ENCODE measurements at places on chromosomes 12 and 14.
A peak's percentile ranks its signal among the peaks of the same experiment; 100 is the strongest.

DNA sequence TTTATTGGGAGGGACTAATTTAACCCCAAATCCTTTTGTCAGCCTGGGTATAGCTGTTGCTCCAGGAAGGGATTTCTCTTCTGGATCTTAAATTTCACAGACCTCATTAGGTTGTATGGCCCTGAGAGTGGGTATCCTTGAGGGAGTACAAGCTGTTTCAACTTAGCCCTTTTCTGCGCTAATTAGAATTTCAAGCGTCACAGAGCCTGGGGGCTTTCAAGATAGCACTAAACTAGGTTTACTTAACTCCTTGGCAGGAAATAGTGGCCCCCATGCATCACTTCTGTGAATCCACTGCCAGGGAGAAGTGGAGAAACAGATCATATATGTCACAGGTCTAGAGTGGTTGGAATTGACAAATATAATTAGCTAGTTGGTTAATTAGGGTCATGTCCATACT, 5.9 kb upstream of the PDE1B start:
- DNase-seq = no peak

DNA sequence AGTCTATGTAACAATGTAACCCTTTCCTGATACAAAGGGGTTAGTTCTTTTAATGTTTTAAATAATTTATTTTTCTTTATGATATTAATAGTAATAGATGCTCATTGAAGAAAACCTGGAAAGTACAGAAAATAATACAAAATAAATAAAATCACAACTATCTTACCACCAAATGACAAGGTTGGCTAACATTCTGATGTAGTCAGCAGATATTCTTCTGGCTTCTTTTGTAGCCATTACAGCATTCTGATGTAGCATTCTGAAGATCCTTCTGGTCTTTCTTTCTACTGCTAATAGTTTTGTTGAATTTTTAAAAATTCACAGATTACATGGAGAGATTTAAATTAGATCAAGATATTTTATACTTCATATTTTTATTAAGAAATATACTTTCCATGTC, 301.6 kb downstream of the AKAP6 start:
- no peak for DNase-seq

- no peak for DNase-seq
These were observed 46.9 kb upstream of the FRS2 start for GRCh38 chr12:69423037-69423905.

GRCh38 chr12:113239288-113239771, 18.1 kb downstream of the TPCN1 start:
- no peak for DNase-seq

- DNase-seq = no peak
These were observed 12.6 kb upstream of the LGALS3 start for GRCh38 chr14:55116246-55117030.

GRCh38 chr12:94265966-94266745, 117.8 kb downstream of the PLXNC1 start:
- DNase-seq = no peak

GRCh38 chr12:4331221-4331620, 10.2 kb downstream of the TIGAR start:
- no peak for DNase-seq

- no peak for DNase-seq
These were observed 368.7 kb upstream of the GARIN6 start for GRCh38 chr12:99278899-99279298.

- no peak for DNase-seq
These were observed 66.7 kb upstream of the E2F7 start for GRCh38 chr12:77131977-77132490.

DNA sequence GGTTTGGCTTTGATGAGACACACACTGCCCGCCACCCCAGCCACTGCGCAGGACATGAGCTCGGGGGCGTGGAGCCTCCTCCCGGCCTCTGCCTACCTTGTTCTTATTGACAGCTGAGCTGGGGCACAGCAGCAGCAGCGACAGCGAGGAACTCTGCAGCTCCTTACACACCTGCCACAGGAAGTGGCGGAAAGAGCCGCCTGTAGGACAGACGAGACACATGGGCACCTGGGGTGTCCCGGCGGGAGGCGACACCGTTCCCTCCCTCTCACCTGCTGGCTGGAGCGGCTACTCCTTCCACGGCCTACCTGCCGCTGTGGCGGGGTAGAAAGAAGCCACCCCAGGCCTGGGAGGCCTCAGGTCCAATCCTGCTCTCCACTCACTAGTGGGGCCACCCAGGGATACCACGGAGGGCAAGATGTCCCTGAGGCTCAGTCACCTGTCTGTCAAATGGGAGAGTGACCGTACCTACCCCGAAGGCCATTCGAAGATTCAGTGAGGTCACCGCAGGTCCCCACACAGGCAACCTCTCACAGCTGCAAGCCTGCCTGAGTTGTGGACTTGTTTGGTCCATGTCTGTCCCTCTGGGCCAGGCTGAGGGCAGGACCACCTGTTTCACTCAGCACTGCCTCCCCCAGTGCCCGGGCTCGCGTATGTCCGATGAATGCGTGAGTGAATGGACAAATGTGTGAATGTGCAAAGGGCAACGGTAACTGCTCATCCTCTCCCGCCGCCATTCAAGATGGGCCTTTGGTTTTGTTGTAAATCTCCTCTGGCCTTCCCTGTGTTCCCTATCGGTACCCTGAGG, 42.6 kb downstream of the TRAFD1 start:
- no peak for DNase-seq

DNA sequence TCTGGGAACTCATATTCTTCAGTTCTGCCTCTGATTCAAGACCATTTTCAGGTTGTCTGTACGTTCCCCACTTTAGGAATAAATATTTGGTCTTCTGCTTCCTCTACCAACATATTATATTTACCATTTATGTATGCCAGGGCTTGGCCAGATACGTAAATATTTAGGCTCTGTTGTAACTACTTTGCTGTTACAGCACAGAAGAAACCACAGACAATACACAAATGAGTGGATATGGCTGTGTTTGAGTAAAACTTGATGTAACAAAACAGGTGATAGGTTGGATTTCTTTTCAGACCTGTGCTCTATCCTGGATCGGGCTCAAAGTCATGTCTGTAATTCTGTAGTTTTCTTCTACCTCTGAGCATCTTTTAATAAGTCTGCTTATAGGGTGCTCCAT, 37.5 kb downstream of the RAP1B start:
- peak; percentile 71 for DNase-seq

- no peak for DNase-seq
These were observed 19.9 kb downstream of the PTGER2 start for GRCh38 chr14:52333823-52334657.

DNA sequence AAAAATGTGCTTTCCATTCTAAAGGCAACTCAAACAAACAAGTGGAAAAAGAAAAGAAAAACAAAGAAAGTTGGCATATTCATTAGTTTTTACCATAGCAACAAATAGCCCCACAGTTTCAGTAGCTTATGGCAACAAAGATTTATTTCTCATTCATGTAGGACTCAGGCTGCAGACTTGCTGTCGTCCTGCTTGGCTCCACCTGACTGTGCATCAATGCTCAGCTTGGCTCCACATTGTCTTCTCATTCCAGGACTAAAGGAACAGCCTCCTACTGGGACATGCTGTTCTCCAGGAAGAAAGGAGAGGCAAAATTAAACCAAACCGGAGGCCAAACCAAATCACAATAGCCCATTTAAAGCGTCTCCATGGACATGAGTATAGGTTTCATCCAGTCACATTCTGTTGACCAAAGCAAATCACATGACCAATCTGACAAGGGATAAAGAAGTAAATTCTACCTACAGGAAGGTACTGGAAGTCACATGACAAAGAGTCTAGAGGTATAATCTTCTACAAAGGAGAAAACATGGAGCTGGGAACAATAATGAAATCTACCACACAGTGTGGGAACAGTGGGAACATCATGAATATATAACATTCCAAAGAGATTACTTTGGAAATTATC, 222.5 kb downstream of the PIK3C2G start:
- no peak for DNase-seq

GRCh38 chr14:67602076-67602475, 2.0 kb upstream of the PIGH start:
- no peak for DNase-seq

GRCh38 chr14:99679996-99680395, 4.1 kb upstream of the CYP46A1 start:
- DNase-seq = no peak

- no peak for DNase-seq
These were observed 86.5 kb downstream of the LRIG3 start for GRCh38 chr12:58833853-58834252.

DNA sequence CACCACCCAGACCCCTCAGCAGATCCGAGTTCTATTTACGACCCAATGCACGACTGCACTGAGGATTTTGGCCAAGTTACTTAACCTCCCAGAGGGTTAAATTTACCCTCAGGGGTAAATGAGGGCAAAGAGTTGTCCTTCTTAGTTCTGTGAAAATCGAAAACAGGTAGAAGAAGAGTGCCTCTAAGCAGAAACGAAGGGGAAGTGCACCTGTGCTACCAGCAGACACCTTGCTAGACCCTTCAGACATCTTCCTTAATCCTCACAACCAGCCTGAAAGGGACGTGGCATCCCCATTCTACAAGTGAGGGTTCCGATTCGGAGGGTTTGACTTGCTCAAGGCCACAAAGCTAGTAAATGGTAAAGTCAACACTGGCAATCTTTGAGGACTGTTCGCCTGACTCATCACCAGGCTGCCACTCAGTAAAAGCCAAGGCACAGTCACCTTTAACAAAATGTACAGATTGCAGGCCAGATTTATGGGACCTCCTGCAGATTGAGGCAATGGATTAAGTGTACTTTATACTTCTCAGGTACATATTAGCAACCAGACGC, 1.6 kb downstream of the GSG1 start:
- peak; percentile 56 for DNase-seq

GRCh38 chr12:41190338-41190737, 2.2 kb downstream of the PDZRN4 start:
- DNase-seq = no peak

GRCh38 chr14:30331030-30331429, 227.9 kb upstream of the G2E3 start:
- no peak for DNase-seq

DNA sequence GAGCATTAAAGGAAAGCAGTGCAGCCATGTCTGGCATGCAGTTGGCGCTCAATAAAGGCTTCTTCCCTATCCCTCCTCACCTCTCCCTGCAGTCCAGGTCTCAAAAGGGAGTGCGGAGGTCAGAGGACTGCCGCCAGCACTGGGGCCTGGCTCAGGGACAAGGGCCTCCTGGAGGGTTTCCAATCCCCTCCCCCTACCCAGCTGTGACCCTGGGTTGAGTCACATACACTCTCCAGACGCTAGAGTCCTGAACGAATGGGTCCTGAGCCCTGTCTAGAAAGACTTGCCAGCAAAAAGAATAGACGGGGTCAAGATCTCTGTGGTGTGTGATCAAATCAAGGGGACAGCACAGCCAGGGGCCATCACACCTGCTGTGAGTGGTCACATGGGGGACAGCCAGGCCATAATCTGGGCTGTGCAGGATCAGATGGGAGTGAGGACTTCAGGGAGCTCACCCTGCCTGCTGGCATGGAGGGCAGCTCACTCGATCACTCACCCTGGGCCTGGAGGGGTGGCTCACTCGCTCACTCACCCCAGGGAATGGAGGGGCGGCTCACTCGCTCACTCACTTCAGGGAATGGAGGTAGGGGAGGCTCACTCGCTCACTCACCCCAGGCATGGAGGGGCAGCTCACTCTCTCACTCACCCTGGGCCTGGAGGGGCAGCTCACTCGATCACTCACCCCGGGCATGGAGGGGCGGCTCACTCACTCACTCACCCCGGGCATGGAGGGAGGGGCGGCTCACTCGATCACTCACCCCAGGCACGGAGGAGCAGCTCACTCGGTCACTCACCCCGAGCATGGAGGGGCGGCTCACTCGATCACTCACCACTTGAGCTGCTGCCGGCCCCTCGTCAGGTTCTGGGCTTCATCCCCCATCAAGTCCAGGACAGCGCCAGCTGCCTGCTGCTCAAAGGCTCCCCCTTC, 12.8 kb downstream of the CFAP73 start:
- no peak for DNase-seq

- DNase-seq = no peak
These were observed 137.6 kb upstream of the TMTC1 start for GRCh38 chr12:29921307-29921706.

DNA sequence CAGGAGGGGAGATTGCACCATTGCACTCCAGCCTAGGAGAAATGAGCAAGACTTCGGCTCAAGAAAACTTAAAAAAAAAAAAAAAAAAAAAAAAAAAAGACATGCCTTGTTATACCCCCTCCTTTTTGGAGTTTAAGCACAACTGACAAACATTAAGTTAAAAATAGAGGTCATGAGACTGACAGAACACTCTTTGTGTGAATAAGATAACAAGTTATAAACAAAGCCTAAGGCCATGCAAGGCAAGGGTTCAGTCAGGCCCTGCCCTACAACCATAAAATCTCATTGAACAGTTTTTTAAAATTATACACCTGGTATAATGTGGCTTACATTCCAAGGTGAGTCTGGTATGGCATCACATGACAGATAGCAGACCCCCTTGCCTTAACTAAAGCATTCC, 39.3 kb downstream of the TSPAN19 start:
- DNase-seq = no peak

GRCh38 chr14:33728010-33728498, 222.8 kb downstream of the EGLN3 start:
- no peak for DNase-seq

- DNase-seq = peak; percentile 19
These were observed 982 bp downstream of the BCL7A start for GRCh38 chr12:122022393-122023338.

DNA sequence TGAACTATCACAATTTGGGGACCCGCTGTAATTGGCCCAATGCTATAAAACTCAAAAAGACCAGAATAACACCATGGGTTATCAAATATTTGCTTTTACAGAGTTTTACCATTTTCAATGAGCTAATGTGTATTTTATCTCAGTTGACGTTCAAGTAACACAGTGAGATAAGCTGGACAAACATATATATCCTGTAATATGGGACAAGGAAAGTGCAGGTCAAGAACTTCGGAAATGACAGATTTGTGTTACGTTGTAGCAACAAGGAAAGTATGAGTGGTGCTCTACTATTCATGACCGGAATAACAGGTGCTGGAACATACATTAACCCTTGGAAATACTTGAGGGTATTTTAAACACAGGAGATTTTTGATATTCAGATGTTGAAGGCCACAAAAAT, 566.4 kb upstream of the FLRT2 start:
- DNase-seq = no peak

GRCh38 chr14:33871394-33871793, 79.5 kb downstream of the EGLN3 start:
- DNase-seq = no peak

DNA sequence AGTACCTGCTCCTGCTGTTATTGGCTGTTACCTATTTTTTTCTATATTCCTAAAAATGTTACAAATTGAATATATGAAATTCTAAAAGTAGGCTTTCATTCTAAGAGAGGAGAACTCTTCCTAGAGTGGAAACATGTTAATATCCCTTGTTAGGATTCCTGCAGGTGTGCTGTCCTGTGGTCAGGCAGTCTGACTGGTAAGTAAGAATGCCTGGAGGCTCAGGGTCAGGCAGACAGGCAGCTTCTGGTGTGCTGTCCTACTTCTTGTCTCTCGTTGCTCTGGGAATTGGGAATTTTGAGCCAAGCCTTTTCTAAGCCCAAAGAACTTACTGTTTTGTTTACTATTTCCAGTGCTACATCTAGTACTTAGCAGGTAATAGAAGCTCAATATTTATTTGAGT, 10.3 kb downstream of the PPHLN1 start:
- DNase-seq = no peak

GRCh38 chr14:91429385-91429784, 11.8 kb upstream of the CCDC88C start:
- no peak for DNase-seq

Measured in activated CD4-positive, alpha-beta T cell treated with anti-CD3 and anti-CD28 coated beads, Interleukin-2, Interleukin-4, amounts not matched to agents 100 ng/mL and 50 ng/mL, durations not matched to agents 16 hours and 8 hours (primary cell).